ENCODE measurements at places on chromosomes 7 and 10.
A peak's percentile ranks its signal among the peaks of the same experiment; 100 is the strongest.

GRCh38 chr10:28496481-28496961 lies 36.4 kb upstream of the WAC start:
- DNase-seq, result no peak

GRCh38 chr7:142956951-142957623 lies 5.1 kb downstream of the KEL start:
- no peak for DNase-seq

DNA sequence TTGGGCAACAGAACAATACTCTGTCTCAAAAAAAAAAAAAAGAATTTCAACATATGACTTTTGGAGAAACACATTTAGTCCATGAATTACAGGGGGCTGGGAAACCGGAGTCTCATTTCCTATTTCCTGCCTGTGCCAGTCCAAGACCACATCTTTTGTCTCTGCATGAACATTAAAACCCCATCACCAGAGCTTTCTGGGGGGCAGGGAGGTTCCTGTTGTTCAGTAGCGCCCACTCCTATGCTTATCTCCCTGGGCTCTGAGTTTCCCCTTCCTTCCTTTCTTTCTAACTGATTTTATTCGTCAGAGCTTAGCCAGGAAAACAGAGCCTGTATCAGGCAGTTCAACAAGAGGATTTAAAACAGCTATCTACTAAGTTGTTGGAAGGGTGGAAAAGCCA lies 119.3 kb downstream of the CALN1 start:
- no peak for DNase-seq

DNA sequence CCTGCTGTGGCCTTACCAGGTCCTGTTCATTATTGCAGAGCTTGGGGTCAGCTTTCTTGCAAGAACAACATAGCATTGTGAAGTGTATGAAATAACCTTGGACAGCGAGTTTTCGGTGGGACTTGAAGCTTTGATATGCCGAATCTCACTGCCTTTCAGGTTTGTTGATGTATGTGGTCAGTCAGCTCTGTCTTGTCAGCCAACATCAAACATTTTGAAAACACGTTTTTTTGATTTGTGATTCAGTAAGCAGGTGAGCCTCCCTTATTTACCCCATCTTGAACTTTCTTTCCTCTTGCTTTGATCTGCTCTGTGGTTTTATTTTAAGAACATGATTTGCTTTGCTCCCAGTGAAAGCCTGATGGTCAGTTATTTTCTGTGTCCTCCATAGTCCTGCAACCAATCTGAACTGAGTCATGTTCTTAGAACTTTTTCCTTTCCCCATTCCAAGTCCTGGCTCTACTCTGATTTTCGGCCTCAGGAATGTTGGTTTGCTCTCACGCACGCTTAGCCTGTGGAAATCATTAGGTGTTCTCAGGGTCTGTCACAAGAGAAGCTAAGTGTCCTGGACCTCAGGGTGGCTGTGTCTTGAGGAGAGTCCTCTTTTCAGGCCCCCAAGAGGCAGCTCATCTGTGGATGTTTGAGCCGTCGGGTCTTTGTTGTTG lies 8.7 kb downstream of the WBP1L start:
- DNase-seq, result no peak

GRCh38 chr10:104268405-104268712 lies 625 bp upstream of the GSTO2 start:
- DNase-seq, result no peak

DNA sequence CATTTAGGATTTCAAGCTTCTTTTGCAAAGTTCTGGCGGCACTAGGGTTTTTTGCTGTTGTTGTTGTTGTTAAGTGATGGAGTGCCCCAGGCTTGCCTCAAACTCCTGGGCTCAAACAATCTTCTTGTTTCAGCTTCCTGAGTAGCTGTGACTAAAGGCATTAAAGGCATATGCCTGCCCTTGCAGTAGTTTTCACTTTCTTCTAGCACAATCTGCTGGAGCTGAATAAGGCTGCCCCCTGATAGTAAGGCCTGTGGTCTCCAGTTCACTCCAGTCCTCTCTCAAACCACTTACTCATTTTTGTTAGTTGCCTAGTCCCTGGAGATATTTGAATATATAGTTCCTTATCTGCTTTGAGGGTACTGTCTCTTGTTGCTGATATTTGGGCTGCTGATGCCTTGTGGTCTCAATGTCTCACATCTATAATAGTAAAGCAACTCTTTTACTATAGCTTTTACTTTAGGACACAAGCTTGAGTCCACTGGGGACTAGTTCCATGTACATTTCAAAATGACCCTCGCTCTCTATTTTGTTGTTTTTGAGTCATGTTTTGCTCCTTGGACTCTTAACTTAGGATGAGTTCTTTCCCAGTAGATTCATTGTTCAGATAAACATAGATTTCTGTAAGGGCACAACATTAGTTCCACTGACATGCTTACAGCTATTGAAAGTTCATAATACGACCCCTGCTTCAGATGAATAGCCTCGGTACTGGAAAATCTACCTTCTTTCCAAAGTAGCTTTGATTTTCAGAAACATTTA lies 25.5 kb downstream of the PHF14 start:
- DNase-seq, result no peak

DNA sequence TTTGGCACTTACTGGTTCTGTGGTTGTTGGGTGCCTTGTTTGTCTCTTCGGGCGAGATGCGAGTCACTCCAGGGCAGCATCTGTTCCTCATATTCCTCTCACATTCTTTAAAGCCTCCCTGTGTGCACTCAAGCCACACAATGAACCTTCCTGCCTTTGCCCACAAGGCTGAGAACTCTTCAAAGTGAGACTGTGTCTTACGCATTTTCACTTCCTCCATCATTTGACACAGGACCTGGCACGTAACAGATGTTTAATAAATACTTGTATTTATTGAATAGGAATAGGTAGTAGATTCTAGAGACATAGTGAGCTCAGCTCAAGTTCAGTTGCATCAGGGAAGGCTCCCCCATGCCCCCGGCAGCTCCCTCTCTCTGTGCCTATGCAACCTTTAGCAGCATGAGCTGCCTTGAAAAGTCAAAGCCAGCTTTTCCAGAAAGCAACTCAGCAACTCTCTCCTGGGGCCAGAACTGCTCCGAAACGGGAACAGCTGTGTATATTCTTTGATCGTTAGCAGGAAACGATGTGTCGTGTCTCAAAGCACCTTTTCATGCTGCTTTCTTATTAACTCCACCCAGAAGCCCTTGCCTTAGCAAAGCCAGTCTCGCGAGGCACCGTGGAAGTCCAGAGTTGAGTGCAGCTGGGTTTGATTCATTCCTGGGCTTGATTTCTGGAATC lies 97.5 kb downstream of the PFKFB3 start:
- DNase-seq, result no peak

DNA sequence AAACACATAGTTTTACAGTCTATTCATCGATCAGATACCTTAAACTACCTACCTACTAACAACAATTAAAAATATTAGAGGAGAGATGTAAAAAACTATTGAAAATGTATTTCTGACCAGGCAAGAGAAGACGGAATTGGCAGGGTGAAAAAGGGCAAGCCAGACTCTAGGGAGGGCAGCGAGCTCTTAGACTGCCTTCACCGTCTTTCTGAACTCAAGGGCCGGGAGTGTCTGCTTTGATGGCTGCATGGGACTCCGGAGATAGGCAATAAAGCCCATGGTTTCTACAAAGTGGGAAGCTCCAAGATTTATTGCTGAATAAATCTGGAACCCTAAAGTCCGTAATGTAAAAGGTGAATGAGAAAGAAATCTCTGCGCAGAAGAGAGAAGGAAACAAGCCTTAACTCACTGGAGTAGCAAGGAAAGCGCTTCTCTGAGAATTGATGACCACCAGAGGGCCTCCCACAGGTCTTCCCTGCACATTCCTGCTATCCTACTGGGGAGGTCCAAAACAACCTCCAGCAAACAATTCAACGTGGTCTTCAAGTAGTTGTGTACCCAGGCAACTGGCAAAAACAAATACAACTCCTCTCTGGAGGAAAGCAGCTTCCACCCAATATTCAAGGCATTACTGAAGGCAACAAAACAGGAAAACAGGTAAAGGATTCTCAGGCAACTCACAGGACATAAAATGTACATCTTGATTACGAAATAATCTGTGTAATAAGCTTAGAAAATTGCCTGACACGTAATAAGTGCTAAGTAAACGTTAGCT lies 181.3 kb downstream of the SDK1 start:
- peak; percentile 22 for DNase-seq

GRCh38 chr10:78805176-78805575 lies 263.6 kb upstream of the ZMIZ1 start:
- no peak for DNase-seq

GRCh38 chr7:99219185-99219767 lies 11.4 kb upstream of the KPNA7 start:
- no peak for DNase-seq

DNA sequence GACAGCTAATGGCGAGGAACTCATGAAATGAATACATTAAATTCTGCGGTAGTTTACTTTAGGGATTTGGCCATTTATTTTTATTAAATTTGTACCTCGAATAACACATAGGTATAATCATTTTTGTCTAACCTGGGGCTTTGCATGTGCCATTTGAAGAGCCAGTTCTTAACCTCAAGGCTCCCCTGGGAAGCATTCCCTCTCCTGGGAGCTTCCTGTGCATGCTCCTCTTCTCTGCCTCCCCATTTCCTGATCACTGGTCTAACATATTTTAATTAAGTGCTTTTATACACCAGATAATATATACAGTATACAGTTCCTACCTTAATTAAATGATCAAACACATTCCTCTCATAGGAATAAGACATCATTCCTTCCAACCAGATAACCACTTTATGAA lies 183.9 kb upstream of the FZD1 start:
- DNase-seq, result no peak

DNA sequence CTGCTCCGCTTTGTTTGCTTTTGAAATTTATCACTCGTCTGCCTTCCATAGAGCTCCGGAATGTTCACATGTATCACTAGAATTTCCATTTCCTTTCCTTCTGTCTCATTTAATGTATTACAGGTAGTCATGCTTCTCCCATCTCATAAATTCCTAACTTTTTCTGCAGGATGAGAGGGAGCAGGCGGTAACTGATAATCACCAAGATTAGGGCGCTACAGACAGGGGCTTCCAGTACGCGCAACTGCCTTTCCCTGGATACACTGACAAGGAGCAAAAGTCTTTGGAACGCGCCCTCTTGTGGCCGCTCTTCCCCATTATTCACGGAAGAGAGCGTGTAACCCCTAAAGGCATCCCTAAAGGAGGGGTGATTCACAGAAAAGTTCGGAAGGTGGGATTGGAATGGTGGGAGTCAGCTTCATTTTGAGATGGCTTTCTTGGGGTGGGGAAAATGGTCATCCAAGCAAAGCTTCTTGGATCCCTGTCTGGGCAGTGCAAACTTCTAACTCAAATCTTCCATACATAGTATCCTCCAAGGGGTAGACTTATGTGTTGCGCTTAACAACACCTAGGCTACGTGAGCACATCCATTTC lies 6.5 kb downstream of the INHBA start:
- peak; percentile 8 for DNase-seq

GRCh38 chr7:146150153-146150552 lies 33.6 kb downstream of the CNTNAP2 start:
- DNase-seq, result no peak

GRCh38 chr7:123557016-123557397 lies 611 bp downstream of the NDUFA5 start:
- DNase-seq, result no peak

GRCh38 chr10:112535531-112535951 lies 88.5 kb downstream of the VTI1A start:
- no peak for DNase-seq

DNA sequence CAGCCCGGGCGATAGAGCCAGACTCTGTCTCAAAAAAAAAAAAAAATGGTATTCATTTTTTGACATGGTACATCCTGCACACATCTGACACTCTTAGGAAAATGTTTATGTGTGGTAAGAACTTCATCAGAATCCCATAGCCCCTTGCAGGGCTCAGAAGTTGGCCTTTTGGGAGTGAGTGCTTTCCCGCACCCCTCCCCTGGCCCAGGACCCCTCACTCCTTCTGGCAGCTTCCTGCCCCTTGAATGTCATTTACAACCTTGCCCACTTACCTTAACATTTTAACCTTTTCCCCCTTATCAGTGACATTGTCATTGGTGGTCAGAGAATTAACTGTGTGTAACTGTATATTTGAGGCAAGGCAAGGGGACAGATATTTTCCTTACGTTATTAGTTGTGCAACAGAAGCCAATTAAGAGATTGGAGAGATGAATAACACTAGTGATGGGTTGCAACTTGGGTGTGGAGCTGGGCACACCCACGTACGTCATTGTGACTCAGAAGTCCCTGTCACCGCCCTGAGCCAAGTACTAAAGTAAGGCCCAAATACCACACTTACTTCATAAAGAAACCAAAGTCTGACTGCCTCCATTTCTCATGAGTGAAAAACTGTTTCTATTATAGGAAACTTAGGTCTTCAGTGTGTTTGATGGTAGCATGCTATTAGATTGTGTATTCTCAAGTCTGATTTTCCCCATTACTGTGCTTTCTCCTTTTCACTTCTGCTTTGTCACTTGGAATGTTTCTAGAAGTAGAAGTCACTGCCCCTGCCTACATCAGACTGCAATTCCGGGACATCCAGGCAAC lies 31.6 kb downstream of the OGDH start:
- no peak for DNase-seq

GRCh38 chr7:93212881-93213280 lies 13.4 kb downstream of the HEPACAM2 start:
- peak; percentile 81 for DNase-seq

All from NCI-H1092 (cell line).